ENCODE measurements at places on chromosomes 16 and 17. TPM values are rescaled to one million over a fixed set of nuclear protein-coding genes. Genes with fewer than 3 reads are reported as not detected.

MILR1 gene
- total RNA-seq: 17.9 TPM

ITGB4 gene
- 82.2 TPM for total RNA-seq

CHST6 gene
- 0.09 TPM for total RNA-seq

FBXL16 gene
- total RNA-seq: 3.6 TPM

GCGR gene
- not detected for total RNA-seq

AIPL1 gene
- not detected for total RNA-seq

MT1H gene
- 6.3 TPM for total RNA-seq

SCN4A gene
- total RNA-seq: not detected

UBE2G1 gene
- total RNA-seq: 38.4 TPM

RUNDC3A gene
- total RNA-seq: 0.32 TPM

CTRB1 gene
- total RNA-seq: not detected

SPATA32 gene
- not detected for total RNA-seq

IRX6 gene
- total RNA-seq: 13.0 TPM

KRT27 gene
- 0.55 TPM for total RNA-seq

TMEM88 gene
- total RNA-seq: 10.7 TPM

C16orf46 gene
- total RNA-seq: 1.5 TPM

TP53TG3B gene
- total RNA-seq: not detected

DNASE1 gene
- 18.4 TPM for total RNA-seq

PFAS gene
- total RNA-seq: 28.3 TPM

SLC16A6 gene
- 7.5 TPM for total RNA-seq

TANGO6 gene
- total RNA-seq: 19.1 TPM

UBE2Z gene
- 61.3 TPM for total RNA-seq

NUBP1 gene
- 33.7 TPM for total RNA-seq

TAT gene
- not detected for total RNA-seq

CCL17 gene
- 15.5 TPM for total RNA-seq

FXR2 gene
- total RNA-seq: 39.3 TPM

C17orf78 gene
- not detected for total RNA-seq

CD79B gene
- 4.7 TPM for total RNA-seq

OR3A3 gene
- not detected for total RNA-seq

Data from upper lobe of right lung (tissue), 1 donor.